HS-27A (cell line): ENCODE measurements at places on chromosomes 11 and 22.

DNA sequence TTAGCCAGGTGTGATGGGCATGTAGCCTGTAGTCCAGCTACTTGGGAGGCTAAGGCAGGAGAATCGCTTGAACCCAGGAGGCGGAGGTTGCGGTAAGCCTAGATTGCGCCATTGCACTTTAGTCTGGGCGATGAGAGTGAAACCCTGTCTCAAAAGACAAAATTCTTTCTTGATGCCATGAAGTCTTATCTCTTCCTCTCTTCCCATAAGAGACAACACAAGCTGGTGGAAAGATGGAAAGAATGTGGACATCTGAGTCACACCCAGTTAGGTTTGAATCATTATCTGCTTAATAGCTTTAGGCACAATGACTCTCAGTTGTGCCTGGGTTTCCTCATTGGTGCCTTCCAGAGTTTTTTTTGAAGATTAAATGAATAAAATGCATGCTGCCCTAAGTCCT, 35.3 kb downstream of the KREMEN1 start:
- no peak for DNase-seq

DNA sequence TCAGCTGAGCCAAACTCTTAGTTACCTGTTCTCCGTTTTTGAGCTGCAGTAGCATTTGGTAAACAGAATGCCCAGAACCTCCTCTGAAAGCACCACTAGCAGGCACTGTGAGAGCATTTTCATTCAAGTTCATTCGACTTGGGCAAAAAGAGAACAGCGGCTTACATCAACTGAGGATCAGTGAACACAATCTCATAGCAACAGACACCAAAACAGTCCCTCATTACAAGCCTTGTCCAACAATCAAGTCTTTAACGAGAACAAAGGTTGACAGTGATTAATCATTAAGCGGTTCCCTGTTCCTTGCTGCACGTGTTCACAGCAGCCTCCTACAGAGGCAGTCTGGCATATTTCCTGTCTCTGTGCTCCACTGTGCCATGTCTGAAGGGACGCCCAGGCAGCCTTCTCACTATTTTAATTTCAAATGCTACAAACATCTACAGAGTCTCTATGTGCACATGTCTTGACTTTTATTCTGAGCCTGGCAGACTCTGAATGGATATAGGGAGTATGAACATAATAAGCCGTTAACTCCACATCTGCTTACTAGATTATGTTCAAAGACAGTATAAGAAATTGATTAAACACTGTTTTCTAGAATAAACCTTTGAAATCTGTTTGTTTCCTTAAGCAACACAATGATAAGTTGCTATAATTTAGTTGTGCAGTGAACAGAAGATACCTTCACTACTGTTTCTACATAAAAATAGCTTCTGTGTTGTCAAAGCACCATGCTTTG, 88.3 kb upstream of the MTMR2 start:
- DNase-seq: no peak

DNA sequence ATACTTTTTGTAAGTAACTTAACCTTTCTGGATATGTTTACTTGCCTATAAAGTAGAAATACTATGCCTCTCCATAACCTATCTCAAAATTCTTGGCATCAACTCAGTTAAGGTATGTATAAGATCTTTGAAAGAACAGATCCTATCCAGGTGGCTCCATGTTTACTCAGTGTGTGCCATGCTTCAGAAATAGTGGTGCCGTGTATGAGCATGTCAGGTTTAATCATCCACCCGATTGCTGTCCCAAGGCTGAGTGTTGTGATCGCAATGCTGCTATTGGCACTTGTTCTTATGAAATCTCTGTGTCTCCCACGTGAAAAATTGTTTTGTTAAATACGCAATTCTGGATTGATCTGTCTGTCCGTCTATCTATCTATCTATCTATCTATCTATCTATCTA, 85.9 kb upstream of the SNX19 start:
- no peak for DNase-seq

- DNase-seq: no peak
These were observed 9.4 kb downstream of the DRD2 start for GRCh38 chr11:113465786-113466185.

- DNase-seq: no peak
These were observed 262.3 kb upstream of the MTNR1B start for GRCh38 chr11:92707173-92707619.

DNA sequence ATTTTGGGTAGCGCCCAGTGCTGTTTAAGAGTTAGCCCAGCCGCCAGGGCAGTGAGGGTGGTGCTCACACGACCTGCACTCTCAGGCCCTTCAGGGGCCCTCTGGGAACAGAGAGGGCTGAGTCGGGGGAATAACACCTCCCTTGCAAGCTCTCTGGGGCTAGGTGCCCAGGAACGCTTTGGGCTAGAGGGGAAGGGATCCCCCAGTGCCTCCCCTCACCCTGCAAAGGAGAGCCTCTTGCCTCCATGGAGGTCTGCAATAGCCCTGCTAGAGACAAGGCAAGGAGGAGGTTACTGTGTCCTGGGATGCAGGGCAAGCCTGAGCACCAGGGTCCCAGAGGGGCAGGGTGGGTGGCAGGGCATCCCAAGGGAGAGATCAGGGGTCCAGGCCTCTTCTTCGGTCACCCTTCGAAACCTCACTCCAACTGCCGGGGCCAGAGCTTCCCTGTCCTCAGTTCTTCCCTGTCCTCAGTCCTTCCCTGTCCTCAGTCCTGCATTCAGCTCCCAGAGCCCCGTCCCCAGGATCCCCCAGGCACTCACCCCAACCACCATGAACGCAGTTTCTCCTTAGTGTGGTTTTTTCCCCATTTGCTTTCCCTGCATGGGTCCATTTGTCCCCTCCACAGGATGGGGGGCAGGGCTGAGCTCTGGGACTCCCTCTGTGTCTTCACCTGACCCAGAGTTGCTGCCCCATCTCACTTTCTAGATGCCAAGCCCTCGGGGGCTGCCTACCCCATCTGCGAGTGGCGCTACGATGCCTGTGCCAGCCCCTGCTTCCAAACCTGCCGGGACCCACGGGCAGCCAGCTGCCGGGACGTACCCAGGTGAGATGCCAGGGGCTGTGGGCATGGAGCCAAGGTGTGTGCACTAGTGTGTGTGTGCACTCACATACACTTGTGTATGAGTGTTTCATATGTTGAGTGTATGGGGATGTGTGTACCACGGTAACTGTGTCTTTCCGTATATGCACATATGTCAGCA, 60.8 kb downstream of the OTOG start:
- DNase-seq: no peak

DNA sequence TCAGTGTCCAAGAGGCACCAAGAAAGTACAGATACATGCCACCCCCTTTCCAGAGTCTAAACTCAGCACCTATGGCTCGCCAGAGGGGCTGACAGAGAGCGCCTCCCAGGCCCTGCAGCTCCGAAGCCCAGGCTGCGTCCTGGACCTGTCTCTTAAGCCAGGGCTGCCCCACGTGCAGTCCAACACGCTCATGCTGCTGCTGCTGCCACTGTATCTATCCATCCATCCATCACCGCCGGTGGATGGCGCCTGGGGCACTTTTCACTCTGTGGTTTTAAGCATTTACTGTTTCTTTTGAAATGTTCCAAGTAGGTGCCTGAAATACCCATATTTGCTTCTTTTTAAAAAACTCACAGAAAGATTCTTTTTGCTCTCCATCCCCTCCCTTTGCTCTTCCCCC, 41.8 kb downstream of the MACROD1 start:
- no peak for DNase-seq

DNA sequence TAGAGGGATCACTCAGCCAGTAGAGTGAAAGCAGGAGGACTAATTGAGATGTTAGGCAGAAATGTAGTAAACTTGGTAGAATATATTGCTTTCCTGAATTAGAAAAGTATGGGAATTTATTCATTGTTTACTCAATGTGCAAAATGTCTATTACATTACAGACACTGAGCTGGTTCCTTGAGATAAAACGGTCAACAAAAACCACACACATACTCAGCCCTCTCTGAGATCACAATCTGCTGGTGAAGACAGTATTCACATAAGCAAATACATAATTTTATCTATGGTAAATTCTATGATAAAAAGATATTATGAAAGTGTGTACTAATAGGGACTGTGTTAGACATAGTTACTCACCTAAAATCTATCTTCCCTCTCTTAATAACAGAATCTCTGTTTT, 833.5 kb downstream of the KCNA4 start:
- DNase-seq: no peak

- DNase-seq: no peak
These were observed 52.8 kb upstream of the LDLRAD3 start for GRCh38 chr11:35891096-35891495.

GRCh38 chr11:112719736-112720525, 241.3 kb upstream of the NCAM1 start:
- DNase-seq: no peak

GRCh38 chr11:124536520-124536919, 6.9 kb downstream of the OR8B12 start:
- no peak for DNase-seq

DNA sequence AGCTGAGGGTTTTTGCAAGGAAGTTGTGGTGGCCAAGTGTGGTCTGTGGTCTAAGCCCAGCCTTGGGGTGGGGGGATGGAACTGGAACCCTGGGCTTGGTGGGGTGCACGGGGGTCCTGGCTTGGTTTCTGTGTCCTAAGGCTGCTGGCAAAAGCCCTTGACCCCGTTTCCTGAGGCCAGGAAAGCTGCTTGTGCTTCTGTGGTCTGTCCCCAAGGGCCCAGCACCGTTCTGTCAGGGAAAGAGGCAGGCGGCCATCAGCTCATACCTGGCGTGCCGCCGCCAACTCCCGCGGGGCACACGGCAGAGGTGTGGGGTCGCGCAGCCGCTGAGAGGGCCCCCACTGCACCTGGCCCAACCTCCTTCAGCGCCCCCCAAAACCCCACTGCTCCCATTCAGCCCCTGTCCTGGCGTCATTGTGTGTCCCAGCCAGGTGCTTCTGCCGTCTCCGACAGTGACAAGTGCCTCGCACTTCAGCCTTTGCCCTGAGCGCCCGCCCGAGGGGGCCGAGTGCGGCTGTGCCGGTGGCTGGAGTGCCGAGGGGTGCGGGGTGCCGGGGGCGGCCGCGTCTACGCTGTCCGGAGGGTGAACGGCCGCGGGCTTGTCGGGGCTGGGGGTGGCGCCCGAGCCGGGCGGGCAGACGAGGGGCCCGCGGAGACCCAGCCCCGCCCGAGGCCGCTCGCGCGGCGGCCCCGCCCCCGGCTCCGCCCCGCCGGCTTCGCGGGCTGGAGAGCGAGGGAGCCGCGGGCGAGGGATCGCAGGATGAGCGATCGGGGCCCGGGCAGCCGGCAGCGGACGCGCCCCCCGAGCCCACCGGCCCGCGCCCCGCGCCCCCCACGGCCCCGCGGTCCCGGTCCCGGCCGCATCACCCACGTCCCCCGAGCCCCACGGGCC, at the start of gene CNIH2:
Gene CNIH2 (plus strand): TSS at position 705 of the 892 bp plus-strand sequence. CDS start 282 bp downstream, outside the sequence.
- no peak for DNase-seq

GRCh38 chr11:61524963-61525587, 16.5 kb downstream of the LRRC10B start:
- no peak for DNase-seq

DNA sequence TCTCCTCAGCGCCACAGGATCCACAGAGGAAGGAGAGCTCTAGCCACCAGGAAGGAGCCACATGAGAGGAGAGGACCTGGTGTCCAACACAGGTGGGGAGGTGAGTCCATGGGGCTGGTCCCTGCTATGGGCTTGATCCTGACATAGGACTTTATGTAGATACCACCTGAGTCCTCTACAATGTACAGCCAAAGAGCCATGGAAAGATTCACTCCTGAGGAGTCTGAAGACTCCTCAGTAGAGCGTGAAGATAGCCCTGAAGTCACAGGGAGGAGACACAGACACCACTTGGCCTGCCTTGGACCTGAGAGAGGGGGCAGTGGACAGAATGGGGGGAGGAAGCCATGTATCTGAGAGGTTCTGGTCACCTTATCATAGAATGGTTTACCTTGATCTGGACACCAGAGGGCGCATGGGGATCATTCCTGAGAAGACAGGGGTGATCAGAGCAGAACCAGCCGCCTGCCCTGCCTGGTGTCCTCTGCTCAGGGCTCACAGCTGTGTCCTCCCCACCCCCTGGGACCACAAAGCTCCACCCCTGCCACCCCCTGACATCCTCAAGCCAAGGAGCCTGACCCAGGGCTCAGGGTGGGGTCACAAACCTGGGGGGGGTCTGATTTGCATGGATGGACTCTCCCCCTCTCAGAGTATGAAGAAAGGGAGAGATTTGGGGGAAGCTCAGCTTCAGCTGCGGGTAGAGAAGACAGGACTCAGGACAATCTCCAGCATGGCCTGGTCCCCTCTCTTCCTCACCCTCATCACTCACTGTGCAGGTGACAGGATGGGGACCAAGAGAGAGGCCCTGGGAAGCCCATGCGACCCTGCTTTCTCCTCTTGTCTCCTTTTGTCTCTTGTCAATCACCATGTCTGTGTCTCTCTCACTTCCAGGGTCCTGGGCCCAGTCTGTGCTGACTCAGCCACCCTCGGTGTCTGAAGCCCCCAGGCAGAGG, 77.0 kb downstream of the ZNF280B start:
- peak; percentile 11 for DNase-seq

DNA sequence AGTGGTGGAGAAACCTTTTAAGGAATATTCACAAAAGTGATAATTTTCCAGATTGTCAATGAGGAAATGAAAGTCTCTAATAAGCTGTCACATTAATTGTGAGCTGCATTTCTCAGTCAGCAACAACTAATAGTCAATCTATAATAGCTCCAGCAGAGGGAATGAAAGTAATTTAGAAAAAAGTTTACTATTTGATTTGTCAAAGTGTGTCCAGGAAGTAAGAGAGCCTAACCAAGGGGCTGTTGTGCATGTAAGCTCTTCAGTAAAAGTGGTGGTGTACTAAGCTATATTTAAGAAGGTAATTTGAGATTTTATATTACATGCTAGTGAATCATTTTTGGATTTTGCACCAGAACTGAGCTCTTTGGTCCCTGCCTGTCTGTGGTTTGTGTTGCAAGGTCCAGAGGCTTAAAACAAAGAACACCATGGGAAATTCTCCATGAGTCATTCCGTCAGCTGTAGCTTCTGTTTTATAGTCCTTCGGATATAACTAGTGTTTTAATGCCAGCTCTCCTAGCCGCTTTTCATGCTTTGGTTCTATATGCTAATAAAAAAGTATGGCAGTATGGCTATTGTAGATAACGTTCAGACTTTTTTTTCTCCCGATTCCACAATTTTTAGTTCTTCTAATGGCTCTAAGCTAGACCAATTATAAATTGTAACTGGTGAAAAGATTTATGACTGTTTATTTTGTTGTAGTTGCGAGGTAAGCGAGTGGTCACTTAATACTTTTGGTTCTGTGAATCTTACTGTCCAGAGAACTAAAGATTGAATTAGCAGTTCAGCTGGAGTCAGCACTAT, 64.6 kb downstream of the ARHGEF12 start:
- peak; percentile 76 for DNase-seq

DNA sequence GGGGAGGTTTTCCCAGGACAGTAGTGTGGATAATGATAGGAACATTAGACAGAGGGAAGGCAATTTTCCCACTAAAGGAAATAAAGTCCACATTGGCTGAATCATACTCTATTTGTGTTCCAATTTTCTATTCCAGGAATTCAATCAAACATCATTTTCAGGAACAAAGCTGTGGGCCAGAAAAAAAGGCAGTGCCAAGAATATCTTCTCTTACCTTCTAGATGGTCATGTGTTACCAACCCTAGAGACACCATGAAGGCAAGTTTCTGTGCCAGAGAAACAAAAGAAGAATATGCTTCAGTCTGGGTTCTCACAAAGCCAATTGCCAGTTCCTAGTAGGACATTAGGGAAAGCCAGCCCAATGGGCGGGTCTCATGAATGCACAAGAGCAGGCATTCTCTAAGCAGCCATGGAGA, 27.5 kb downstream of the LARGE2 start:
- DNase-seq: no peak
